Mesothelial cell of epicardium (in vitro differentiated cells): ENCODE measurements at places on chromosomes 4 and X.
A peak's percentile ranks its signal among the peaks of the same experiment; 100 is the strongest.

DNA sequence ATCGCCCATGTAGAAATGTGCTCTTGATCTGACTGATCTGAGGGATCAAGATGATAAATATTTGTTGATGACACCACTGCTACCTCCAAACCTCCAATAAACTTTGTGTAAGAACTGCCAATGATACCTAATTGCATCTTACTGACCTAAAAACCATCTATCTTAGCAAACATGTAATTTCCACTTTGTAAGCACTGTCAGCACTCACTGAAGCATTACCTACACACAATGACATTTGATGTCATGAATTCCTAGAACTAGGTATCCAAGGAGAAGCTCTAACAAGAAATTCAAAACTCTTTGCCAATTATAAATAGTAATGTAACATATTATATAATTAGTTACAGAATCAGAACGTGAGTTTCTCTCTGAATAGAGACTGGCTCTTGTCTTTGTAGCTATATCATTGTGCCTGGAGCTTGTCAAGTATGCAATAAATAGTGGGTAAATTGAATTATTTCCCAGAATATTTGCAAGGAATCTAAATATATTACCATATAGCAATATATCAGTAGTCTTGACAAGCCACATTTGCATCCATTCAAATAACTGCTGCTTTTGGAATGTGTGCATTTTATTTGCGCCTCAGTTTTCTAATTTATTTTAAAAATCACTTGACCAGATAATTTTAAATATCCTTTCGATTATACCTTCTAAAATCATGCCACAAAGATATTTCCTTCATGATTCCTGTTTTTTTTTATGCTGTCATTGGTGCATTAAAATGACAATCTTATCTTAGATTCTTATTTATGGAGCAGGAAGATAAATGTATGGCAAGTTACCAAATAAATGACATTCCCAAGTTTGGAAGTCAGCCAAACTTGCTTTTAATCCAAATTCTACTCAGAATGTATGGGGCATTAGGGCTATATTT is 232.3 kb upstream of the NEIL3 start:
- DNase-seq = no peak
- H3K27me3 ChIP-seq = no peaks in the 10 kb centered on the region
- peaks cover 11% of the 10 kb centered on the region for H3K4me1 ChIP-seq
- H3K36me3 ChIP-seq = no peaks in the 10 kb centered on the region
- peak overlapping the region; percentile 33 for H3K27ac ChIP-seq

GRCh38 chrX:13099121-13099520 is 54.7 kb upstream of the FAM9C start:
- peak overlapping the region; percentile 30 for H3K27ac ChIP-seq
- DNase-seq = no peak
- H3K36me3 ChIP-seq = no peaks in the 10 kb centered on the region
- no peak overlapping the region for H3K4me3 ChIP-seq
- H3K27me3 ChIP-seq = no peaks in the 10 kb centered on the region

- peaks cover 6% of the 10 kb centered on the region for H3K4me1 ChIP-seq
- H3K27me3 ChIP-seq = no peaks in the 10 kb centered on the region
- peak overlapping the region; percentile 8 for H3K27ac ChIP-seq
- H3K36me3 ChIP-seq = no peaks in the 10 kb centered on the region
These were observed 10.2 kb upstream of the ATP6AP2 start for GRCh38 chrX:40570346-40571093.

DNA sequence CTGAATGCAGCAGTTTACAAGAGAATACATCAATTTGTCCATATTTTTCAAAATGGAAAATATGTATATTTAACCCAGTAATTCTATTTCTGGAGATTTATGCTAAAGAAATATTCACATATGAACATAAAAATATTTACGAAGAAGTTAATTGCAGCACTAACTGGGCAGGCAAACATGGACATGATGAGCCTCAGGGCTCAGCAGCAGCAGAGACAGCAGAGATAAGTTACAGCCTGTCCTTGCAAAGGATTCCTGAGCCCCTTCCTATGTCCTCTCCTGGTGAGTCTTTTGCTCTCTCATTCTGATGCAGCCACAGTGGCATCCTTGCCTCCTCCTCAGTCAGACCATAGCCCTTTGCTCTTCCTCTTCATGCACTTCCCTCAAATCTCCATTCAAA is 680.6 kb upstream of the CPEB2 start:
- no peaks in the 10 kb centered on the region for H3K36me3 ChIP-seq
- H3K27me3 ChIP-seq = no peaks in the 10 kb centered on the region
- H3K27ac ChIP-seq = no peak overlapping the region

DNA sequence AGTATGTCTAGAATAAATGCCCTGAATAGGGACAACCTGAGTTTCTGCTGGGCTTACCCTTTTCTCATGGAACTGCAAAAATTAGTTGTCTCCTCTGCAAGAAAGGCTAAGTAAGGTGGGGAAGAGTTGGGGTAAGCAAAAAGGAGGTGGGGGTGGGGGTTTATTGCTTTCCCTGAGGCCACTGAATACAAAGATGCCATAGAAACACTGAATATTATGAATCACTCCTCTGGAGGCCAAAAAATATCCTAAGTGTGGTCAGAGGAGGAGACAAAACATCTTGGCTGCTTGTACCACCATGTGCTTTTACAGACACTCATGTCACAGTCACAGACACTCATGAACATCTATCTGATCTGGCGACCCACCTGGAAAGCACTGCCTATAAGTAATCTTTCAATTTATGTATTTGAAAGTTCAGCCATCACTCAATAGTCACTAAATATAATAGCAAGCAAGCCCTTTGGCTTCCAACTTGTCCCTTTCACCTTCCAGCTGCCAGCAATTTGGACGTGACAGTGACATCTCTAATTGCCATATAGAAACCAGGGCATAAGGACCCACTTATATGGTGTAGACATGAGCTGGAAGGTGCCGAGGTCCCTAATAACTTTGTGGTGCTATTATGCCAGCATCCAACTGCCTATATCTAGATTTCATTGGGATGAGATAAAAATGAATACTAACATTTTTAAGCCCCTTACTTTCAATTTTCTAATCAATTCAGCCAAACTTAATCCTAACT is 122.7 kb upstream of the CBR4 start:
- H3K4me1 ChIP-seq = peaks cover 30% of the 10 kb centered on the region
- DNase-seq = no peak
- H3K36me3 ChIP-seq = peaks cover 36% of the 10 kb centered on the region
- no peak overlapping the region for H3K27ac ChIP-seq
- no peaks in the 10 kb centered on the region for H3K27me3 ChIP-seq

GRCh38 chr4:98444371-98444770 is 183.2 kb downstream of the RAP1GDS1 start:
- H3K36me3 ChIP-seq = peaks cover 12% of the 10 kb centered on the region
- H3K27me3 ChIP-seq = no peaks in the 10 kb centered on the region

DNA sequence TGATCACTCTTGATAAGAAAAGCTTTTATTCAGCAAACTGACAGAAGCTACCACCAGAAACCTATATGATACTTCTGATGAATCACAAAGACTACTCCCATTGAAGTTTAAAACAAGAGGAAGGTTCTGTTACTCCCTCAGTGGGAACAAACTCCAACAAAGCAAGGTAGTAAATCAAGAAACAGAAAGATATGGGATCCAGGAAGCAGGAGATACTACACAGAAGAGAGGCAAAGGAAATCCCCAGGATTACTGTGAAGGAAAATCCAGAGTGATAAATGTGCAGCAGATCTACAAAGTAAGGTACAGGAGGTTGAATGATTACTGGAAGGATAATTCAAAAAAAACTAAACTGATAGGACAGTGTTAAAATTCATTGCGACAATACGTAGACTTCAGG is 222.4 kb downstream of the HHIP start:
- H3K36me3 ChIP-seq = peaks cover 4% of the 10 kb centered on the region
- peak overlapping the region; percentile 1 for H3K27ac ChIP-seq
- H3K4me1 ChIP-seq = peaks cover 3% of the 10 kb centered on the region
- H3K27me3 ChIP-seq = no peaks in the 10 kb centered on the region
- DNase-seq = no peak

DNA sequence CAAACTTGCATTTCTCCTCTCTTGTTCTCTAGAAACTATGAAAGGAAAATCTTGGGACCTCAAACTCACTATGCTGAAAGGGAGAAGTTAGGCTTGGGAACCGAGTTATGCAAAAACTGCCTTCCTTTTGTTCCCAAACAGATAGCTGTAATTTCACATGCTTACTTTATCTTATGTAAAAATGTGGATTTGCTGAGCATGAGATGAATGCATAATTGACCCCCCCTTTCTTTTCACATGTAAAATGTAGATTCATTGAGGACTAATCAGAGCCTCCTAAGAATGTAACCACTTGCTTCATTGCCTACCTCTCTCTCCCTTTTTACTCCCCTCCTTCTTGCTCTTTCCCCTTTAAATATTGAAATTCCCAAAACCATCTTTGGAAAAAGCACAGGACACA is 18.0 kb downstream of the TBC1D9 start:
- no peak for DNase-seq
- no peak overlapping the region for H3K4me3 ChIP-seq
- H3K27me3 ChIP-seq = no peaks in the 10 kb centered on the region
- peaks cover 75% of the 10 kb centered on the region for H3K4me1 ChIP-seq

GRCh38 chr4:14862891-14863290 is 139.4 kb upstream of the CPEB2 start:
- H3K4me3 ChIP-seq = no peak overlapping the region
- DNase-seq = no peak
- no peaks in the 10 kb centered on the region for H3K4me1 ChIP-seq
- H3K27ac ChIP-seq = no peak overlapping the region

- H3K4me1 ChIP-seq = peaks cover 6% of the 10 kb centered on the region
- H3K36me3 ChIP-seq = peaks cover 7% of the 10 kb centered on the region
- peak overlapping the region; percentile 47 for H3K27ac ChIP-seq
- no peaks in the 10 kb centered on the region for H3K27me3 ChIP-seq
- no peak overlapping the region for H3K4me3 ChIP-seq
- DNase-seq = no peak
These were observed 576.4 kb upstream of the SLIT2 start for GRCh38 chr4:19675172-19675811.

DNA sequence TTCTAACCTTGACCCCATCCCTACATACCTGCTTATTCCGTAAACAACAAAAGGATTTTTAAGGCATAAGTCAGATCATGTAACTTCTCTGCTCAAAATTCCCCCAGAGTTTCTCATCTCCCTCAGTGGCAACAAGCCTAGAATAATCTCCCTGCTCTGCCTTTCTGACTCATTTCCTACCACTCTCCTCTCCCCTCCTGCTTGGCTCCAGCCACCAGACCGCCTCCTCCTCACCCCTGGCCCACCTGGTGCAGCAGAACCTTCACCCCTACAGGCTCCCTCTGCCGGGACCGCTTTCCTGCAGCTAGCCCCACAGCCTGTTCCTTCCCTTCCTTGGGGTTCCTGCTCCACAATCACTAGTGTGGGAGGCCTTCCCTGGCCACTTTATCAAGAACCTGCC is 32.1 kb downstream of the TSPAN5 start:
- H3K4me3 ChIP-seq = no peak overlapping the region
- peaks cover 26% of the 10 kb centered on the region for H3K4me1 ChIP-seq
- no peak for DNase-seq

DNA sequence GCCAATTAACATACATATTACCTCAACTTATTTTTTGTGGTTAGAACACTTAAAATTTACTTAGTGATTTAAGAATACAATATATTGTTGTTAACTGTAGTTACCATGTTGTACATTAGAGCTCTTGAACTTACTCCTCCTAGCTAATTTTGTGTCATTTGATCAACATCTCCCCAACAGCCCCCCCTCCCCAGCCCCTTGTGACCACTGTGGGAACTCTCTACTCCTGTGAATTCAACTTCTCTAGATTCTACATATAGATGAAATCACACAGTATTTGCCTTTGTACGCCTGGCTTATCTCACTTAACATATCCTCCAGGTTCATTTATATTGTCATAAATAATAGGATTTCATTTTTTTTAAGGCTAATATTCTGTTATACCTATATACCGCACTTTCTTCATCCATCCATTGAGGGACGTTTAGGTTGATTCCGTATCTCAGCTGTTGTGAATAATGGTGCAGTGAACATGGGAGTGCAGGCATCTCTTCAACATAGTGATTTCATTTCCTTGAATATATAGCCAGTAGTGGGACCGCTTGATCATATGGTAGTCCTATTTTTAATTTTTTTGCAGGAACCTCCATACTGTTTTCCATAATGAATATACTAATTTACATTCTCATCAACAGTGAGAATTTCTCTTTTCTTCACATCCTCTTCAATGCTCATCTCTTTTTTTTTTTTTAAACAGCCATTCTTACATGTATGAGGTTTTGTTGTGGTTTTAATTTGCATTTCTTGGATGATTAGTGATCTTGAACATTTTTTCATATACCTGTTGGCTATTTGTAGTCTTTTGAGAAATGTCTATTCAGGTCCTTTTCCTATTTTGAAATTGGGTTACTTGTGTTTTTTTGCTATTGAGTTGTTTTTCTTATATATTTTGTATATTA is 66.8 kb downstream of the RAPGEF2 start:
- DNase-seq = no peak
- peaks cover 5% of the 10 kb centered on the region for H3K36me3 ChIP-seq
- no peak overlapping the region for H3K4me3 ChIP-seq
- no peak overlapping the region for H3K27ac ChIP-seq
- no peaks in the 10 kb centered on the region for H3K27me3 ChIP-seq
- peaks cover 13% of the 10 kb centered on the region for H3K4me1 ChIP-seq

GRCh38 chr4:170271723-170272122 is 182.0 kb upstream of the AADAT start:
- no peak overlapping the region for H3K27ac ChIP-seq
- no peak overlapping the region for H3K4me3 ChIP-seq
- no peaks in the 10 kb centered on the region for H3K27me3 ChIP-seq
- H3K4me1 ChIP-seq = no peaks in the 10 kb centered on the region
- DNase-seq = no peak

DNA sequence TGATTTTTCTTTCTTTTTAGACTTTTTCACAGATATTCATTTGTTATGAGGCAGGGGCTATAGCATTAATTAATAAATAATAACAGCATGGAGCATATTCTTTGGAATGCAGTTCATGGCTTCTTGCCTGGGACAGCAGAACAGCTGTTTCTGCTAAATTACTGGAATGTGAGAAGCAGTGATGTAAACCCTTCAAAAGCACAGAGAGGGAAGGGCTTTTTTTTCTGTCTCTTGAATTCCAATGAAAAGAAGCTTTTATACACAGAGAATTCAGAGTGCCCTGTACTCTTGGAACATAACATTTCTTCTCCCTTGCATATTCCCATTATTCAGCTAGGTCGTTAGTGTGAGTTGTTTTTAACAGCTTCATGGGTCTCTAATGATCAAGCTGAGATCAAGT is 28.5 kb upstream of the ANK2 start:
- DNase-seq = no peak
- no peaks in the 10 kb centered on the region for H3K27me3 ChIP-seq
- H3K4me1 ChIP-seq = peaks cover 12% of the 10 kb centered on the region
- H3K36me3 ChIP-seq = no peaks in the 10 kb centered on the region
- peak overlapping the region; percentile 68 for H3K27ac ChIP-seq
- H3K4me3 ChIP-seq = no peak overlapping the region

GRCh38 chrX:253451-254297 is 27.5 kb upstream of the PLCXD1 start:
- H3K36me3 ChIP-seq = no peaks in the 10 kb centered on the region
- H3K4me1 ChIP-seq = no peaks in the 10 kb centered on the region
- no peak overlapping the region for H3K27ac ChIP-seq
- H3K27me3 ChIP-seq = no peaks in the 10 kb centered on the region

GRCh38 chr4:150141756-150142155 is 63.5 kb downstream of the DCLK2 start:
- peaks cover 37% of the 10 kb centered on the region for H3K4me1 ChIP-seq
- peaks cover 12% of the 10 kb centered on the region for H3K36me3 ChIP-seq
- peak overlapping the region; percentile 59 for H3K27ac ChIP-seq
- no peaks in the 10 kb centered on the region for H3K27me3 ChIP-seq
- no peak overlapping the region for H3K4me3 ChIP-seq
